Inflammatory macrophage treated with lipopolysaccharide for 1 hour (primary cell): ENCODE measurements at places on chromosomes 2 and 18.

- no peak for DNase-seq
Observed at GRCh38 chr2:40256649-40257048, 195.2 kb downstream of the SLC8A1 start.

DNA sequence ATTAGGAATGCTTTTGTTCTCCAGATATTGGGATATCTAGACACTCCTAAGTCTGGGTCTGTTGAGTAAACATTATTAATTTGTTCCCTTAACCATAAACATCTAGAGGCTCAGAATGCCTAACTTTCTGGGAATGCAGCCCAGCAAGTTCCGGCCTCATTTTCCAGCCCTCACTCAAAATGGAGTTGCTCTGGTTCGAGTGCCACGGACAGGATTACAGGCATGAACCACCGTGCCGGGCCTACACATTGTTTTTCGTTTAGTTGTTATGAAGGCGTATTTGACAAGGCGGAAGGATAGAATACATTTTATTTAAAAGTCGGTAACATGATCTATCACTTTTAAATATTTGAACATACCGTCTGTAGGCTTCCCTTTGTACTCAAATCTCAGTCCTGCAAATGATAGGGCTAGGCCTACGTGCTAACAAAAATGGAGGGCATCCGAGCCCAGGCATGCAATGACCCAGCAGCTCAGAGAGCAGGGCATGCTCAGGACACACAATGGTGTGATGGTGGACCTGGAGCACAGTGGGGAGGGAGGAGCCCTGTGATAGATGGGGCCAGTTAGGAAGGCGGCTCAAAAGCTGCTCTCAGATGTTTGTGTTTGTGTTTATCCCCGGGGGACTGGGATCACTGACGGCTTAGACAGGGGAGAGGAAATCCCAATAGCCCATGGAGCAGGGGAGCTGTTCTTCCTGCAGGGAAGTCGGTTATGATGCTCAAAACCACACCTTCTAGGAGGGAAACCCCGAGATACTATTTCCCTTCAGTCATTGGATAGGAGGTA, 2.9 kb upstream of the SCYGR1 start:
- no peak for DNase-seq

DNA sequence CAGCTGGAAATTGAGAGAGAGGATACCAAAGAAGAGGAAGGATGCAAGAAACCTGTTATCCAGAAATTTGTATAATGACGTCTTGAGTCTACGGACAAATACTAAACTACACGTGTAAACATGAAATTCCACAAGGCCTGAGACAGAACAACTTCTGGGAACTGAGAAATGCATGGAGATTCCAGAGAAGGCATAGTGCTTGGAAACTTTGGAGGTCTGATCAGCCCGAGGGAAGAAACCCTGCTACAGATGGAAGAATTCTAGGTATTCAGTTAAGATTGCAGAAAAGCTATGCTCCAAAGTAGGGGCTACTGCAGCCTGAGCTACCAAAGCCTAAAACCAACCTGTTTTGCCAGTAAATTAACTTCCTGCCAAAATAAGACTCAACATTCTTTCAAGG, 120.4 kb downstream of the PDCL3 start:
- DNase-seq, result no peak

- no peak for DNase-seq
Observed at GRCh38 chr2:230930149-230930780, 5.2 kb upstream of the GPR55 start.

DNA sequence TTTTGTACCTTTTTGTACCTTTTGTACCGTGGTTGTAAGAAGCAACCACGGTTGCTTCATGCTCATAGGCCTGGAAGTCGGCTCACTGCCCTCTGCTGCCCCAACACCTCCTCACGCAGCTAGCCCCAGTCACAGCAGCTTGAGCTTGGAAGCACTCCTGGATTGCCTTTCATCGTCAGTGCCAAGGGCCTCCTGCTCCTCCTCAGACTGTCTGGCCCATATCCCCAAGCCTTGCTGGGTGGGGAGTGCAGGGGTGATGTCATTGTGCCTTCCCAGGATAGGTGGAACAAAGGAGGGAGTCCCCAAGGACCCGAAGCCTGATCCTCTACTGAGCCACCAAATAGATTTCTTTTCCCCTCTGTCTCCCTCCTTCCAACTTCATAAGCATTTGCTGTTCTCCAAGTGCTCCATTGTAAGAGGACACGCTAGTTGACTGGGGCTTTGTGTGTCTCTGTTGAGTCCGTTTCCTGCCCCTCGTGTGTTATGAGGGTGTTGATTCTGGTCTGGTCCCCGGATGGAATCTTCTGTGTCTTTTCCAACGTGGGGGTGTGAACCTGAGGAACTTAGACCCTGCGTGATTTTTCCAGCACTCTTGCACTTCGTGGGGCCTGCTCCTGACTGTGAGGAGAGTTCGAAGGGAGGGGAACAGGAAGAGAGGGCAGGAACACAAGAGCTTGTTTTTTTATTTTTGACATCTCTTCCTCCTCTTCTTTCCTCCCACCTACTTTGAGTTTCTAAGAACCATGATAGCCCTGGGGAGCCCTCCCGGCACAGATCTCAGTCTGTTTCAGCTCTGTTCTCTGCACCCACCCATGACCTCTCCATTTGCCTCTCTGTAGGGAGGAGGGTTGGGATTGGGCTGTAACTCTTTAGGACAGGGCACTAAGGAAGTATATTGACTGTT, 127.2 kb upstream of the EML6 start:
- no peak for DNase-seq

DNA sequence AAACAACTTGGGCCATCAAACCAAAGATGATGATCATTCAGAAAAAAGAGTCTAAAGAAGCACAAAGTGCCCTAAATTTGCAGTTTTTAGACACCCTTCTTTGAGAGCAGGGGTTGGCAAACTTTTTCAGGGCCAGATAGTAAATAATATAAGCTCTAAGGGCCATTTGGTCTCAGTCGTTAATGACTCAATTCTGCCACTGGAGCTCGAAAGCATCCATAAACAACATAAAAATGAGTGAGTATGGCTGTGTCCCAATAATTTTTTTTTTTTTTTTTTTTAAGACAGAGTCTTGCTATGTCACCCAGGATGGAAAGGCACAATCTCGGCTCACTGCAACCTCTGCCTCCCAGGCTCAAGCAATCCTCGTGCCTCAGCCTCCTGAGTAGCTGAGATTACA, 152.3 kb downstream of the DTNB start:
- DNase-seq, result no peak
